Dermis lymphatic vessel endothelial cell (primary cell): ENCODE measurements at places on chromosomes 6 and 20. TPM values are rescaled to one million over a fixed set of nuclear protein-coding genes. Genes with fewer than 3 reads are reported as not detected.

PDE7B gene
- total RNA-seq: 4.5 and 18.2 TPM in 2 replicates

CALHM4 gene
- total RNA-seq: 0.11 and 0.26 TPM in 2 replicates

DSP gene
- total RNA-seq: 72.6 and 87.0 TPM in 2 replicates

C6orf15 gene
- total RNA-seq: not detected in 2 replicates

RSPH3 gene
- 3.1 and 4.6 TPM in 2 replicates for total RNA-seq

SLC2A10 gene
- 6.9 and 7.6 TPM in 2 replicates for total RNA-seq

C20orf141 gene
- not detected in 2 replicates for total RNA-seq

RIMS4 gene
- not detected in 2 replicates for total RNA-seq

LGSN gene
- total RNA-seq: not detected in 2 replicates
